ENCODE measurements at places on chromosomes 11 and 22.

DNA sequence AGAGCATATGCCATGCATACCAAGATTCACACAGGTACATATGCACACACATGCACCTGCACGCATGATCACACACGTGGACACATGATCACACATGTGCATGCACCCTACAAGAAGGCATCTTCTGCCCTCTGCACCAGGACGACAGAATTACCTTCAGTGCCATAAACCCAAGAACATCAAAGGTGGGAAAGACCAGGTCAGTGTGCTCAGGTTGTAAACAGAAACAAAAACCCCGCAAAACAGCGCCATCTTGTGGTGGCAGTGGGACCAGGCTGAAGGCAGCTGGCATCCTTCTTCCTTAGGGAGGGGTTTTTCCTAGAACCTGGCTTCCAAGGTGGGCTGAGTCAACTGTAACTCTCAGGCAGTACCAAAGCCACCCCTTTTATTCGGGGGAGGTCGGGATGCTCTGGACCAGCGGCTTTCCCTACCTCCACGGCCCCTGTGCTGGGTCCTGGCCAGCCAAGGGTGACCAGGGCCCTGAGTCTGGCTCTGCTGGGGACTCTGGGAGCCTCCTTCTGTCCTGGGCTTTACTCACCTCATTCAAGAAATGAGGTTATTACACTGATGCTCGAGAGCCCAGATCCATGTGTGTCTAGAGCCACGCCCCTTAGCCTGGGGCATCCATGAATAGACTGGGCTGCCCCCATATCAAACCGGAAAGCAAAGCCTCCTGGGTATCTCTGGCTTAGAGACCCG lies 69.4 kb upstream of the FGF3 start:
- DNase-seq, result peak; percentile 49

- no peak for DNase-seq
Observed at GRCh38 chr22:26669060-26669481, 11.7 kb downstream of the MIAT start.

- DNase-seq, result no peak
Observed at GRCh38 chr11:112128483-112129121, 35.3 kb downstream of the IL18 start.

GRCh38 chr22:47797342-47797945 lies 1035.0 kb downstream of the TBC1D22A start:
- DNase-seq, result no peak

GRCh38 chr11:131595797-131596196 lies 225.4 kb downstream of the NTM start:
- no peak for DNase-seq

DNA sequence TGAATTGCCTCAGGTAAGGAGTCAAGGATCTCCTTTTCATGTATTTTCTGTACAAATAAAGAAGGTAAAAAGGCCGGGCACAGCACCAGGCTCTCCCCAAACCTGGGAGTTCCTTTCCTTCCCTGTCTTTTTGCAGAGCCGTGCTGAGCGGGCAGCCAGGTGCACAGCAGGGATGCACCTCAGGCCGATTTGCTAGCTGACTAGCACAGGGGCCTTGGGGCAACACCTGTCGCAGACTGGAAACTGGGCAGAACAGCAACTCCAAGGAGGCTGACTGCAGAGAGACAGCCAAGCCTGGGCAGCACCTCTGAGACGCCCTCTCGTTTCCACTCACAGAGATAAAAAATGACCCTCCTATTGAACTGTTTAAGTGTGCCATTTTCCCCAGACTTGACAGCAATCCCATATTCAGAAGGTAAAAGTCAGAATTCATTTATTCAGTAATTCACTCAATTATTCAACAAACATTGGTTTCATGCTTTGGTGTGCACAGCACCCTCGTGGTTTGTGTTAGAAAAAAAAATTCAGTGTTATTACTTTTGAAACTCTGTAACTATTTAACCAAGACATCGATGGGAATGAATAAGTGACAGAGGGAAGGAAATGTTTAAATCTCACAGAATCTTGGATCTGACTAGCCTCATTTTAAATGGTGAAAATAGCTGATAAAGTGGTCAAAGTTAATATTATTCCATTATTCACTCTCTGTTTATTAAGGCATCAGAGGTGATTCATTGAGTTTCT lies 120.9 kb downstream of the GALNT18 start:
- DNase-seq, result no peak

DNA sequence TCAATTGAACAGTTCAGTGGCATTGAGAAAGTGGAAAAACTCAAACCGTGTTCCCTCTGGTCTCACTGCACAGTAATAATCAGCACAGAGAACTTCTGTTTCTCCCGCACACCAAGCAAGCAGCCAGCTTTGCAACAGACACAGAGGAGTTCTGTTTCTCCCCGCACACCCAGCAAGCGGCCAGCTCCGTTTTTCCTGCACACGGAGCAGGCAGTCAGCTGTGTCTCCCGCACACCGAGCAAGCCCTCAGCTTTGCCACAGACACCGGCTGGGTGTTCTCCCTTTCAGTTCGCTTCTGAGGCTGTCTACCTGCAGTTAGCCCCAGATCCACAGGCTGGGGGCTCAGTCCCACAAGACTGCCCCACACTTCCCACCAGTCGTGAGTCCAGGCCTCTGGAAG lies 9.9 kb upstream of the TALDO1 start:
- no peak for DNase-seq

DNA sequence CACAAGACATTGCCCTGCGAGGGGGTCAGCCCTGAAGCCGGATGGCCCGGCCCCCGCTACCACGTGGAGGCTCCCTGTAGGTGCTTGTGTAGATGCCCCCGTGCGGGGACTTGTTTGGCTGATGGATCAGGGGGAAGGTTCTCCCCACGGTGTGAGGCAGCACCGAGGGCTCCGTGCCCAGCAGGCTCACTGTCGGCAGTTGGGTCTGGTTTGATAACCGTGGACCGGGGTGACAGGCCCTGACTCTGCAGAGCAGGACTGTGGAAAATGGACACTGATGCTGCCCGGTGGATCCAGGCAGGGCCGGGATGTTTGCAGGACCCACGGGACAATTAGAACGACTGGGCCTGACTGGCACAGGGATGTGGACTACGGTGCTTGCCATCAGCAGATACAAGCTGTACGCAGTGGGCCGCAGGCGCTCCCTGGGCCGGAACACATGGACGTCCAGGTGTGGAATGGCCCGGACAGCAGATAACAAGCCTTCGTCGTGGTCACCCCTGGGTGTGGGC lies 19.0 kb downstream of the KCNQ1 start:
- DNase-seq, result no peak

DNA sequence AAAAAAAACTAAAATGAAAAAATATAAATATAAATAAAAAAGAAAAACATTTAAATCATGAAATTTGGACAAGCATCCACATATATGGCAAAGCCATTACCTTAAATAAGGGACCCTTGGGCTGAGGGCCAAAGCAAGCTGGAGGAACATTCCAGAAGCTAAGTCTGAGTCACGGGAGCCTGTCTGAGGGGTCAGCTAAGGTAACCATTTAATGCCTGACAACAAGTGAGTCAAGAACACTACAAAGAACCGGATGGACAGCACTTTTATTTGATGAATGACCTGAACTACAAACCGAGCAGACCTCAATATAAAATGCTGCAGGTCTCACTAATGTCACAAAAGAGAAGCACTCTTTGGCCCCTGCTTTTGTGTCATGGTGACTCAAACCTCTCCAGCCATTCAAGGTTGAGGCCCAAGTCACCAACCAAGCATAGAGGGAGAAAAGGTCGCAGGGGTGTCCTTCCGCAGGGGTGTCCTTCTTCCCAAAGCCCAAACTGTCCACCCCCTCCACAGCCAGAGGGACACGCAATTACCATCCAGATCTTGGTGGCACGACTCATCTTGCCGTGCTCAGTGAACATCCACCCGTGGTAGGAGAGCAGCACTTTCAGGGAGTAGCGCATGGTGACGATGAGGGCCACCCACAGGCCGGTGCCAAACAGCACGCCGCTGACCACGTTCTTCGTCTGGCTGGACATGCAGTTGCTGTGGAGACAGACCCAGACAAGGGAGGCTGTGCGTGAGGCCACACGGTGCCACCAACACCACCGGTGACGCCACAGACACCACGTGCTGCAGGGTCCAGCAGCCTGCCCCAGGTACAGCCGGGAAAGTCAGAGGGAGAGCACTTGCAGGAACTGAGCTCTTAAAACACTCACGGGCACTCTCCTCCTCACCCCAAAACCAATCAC lies 34.5 kb downstream of the CPT1A start:
- DNase-seq, result no peak

DNA sequence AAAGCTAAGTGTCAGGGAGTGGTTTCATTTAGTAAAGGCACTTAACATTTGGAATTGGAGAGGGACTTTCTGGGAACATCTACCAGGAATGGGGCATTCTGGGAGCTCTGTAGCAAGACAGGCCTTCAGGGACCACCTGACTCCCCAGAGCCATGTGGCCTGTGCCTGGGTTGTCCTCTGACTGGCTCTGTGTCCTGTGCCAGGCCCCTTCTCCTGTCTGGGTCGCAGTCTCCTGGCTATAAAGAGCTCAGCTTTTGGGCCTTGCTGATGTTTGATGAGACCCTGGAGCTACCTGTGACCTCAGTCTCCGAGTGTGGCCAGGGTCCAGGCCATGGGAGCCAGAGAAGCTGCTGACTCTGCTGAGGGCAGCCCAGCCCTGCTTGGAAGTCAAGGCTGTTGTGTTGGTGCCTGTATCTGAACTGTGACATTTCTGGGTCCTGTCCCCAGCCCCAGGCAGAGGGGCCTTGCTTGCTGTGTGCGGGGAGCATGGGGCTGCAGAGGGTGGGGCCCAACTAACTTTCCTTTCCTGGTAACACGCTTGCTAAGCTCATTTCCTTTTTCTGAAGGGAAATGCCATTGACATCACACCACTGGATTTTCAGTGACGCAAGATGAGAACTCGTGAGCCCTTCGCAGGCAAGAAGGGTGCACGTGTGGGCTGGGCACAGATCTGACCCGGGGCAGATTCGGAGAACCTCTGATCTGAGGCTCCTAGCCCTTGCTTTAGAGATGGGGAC lies 41.3 kb downstream of the LRRC32 start:
- peak; percentile 7 for DNase-seq

DNA sequence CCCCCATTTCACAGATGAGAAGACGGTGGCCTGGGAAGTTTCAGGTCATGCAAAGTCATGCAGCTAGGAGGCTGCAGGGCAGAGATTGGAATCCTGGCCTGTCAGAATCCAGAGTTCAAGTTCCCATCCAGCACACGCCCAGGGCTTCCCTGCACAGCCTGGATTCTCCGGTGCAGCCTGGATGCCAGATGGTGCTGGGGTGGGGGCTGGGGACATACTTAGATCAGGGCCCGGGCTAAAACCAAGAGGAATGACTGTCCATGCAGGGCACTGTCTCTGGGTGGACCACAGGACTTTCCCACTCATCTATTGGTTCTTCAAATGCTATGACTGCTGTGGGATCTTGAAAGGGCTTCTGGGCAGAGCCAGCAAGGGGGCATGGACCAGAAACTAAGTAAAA lies 24.6 kb downstream of the LMO1 start:
- DNase-seq, result no peak

GRCh38 chr11:44936951-44937543 lies 13.6 kb downstream of the TP53I11 start:
- DNase-seq, result no peak

All from activated CD4-positive, alpha-beta T cell treated with anti-CD3 and anti-CD28 coated beads for 1 hour (primary cell).